ENCODE measurements at places on chromosomes 1 and 21. TPM values are rescaled to one million over a fixed set of nuclear protein-coding genes. Genes with fewer than 3 reads are reported as not detected.
A peak's percentile ranks its signal among the peaks of the same experiment; 100 is the strongest.

The OR2T3 gene
- not detected for total RNA-seq

The FMN2 gene
- total RNA-seq = not detected

The CLCNKB gene
- total RNA-seq = not detected

The GUCA2B gene
- not detected for total RNA-seq

The PCP4 gene
- total RNA-seq = not detected

The ZNF362 gene
- total RNA-seq = 18.8 TPM

The SGIP1 gene
- total RNA-seq = not detected

The SAMSN1 gene
- total RNA-seq = 121 TPM

The CTSS gene
- 106 TPM for total RNA-seq

The TBX15 gene
- total RNA-seq = not detected

The BSND gene
- not detected for total RNA-seq

GRCh38 chr1:152525080-152525641 is 10.9 kb downstream of the CRCT1 start:
- no peak for DNase-seq

- no peak for DNase-seq
Measured at GRCh38 chr1:48242141-48242736, 19.7 kb downstream of the SLC5A9 start.

DNA sequence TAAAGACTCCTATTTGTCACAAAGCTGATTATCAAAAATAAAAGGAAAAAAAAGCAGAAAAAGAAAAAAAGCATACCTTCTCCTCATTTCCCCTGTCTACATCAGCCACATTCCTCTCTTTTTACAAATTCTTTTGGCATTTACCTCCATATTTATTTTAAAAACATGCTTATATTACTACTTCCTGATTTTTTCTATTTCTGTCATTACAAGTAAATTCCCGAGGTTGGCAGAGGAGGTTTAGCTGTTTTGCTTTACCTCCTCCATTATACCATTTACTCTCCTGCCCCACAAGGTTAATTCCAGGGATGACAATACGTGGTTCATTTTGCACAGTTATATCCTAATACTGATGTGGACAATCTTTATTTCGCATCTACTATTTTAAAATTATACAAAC is 26.3 kb upstream of the CD34 start:
- DNase-seq = no peak

DNA sequence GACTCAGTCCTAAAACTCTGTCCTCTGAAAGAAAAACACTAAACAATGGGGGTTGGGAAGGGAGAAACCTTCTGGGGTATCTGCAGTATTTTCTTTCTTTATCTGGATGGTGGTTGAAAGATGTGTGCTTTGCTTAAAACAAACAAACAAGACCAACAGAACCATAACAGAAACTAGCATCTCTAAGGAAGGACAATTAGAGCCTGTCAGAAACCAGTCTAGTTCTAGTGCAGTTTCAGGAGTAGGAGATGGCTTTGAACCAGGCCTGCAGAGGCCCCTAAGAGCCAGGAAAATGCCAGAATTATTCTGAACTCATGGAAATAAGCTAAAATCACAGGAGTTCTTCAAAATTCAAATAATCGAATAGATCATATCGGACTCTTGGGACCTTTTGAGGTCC is 18.5 kb downstream of the ILDR2 start:
- no peak for DNase-seq

DNA sequence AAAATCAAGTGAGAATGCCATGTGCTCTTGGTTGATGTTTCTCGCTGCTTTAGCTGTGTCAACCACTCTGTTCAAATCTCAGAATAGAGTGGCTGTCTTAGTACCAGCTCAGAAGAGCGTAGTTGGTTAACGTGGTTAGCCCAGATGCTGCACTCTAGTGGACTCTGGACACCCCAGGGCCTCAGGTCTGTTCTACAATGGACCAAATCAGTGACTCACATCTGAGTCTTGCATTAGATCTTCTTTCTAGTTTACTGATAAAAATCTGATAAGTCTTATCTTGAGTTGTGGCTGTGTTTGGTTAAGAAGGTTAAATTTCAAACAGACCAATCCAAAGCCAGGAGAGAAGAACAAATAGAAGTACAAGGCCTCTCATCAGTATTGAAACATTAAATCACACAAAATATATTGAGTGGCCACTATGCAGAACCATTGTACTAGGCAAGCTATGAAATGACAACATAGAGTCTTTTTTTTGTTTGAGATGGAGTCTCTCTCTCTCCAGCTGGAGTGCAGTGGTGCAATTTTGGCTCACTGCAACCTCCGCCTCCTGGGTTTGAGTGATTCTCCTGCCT is 104.1 kb downstream of the NR5A2 start:
- DNase-seq = no peak

- DNase-seq = no peak
Measured at GRCh38 chr1:11485191-11485590, 6.2 kb downstream of the DISP3 start.

- no peak for DNase-seq
Measured at GRCh38 chr1:147292012-147292411, 49.5 kb downstream of the CHD1L start.

- DNase-seq = no peak
Measured at GRCh38 chr1:92759361-92759760, 25.5 kb downstream of the EVI5 start.

GRCh38 chr1:100799954-100800612 is 80.5 kb downstream of the VCAM1 start:
- DNase-seq = no peak

DNA sequence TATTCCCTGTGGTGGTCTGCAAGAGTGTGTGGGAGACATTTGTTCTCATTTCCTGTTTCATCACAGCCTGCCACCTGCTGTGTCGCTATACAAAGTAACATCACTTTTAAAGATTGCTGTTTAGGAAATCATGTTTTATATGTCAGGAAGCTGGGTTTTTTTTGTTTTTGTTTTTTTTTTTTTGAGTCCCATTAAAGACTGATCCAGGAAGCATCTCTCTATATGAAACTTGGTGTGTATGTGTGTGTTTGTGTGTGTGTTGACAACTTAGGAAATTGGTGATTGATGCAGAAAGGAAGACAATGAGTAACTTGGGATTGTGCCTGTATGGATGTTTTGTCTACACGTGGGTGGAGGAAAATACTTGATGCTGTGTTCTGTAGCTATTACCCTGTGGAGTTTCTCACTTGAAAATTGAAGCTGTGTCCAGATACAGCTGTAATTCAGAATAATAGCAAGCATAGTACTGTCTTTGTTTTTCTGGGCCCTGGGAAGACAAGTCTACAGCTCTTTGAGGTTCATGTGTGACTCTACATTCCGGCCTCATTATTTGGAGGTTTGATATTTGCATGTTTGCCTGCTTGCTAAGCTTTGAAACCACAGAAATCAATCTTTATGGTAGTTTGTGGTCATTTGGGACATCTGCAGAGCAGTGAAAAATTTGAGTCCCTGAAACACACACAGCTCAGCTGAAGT is 47.9 kb downstream of the LAMC1 start:
- DNase-seq = no peak

GRCh38 chr1:170494369-170494768 is 37.6 kb upstream of the GORAB start:
- no peak for DNase-seq

GRCh38 chr1:45123358-45123757 is 83.0 kb downstream of the ZSWIM5 start:
- no peak for DNase-seq

DNA sequence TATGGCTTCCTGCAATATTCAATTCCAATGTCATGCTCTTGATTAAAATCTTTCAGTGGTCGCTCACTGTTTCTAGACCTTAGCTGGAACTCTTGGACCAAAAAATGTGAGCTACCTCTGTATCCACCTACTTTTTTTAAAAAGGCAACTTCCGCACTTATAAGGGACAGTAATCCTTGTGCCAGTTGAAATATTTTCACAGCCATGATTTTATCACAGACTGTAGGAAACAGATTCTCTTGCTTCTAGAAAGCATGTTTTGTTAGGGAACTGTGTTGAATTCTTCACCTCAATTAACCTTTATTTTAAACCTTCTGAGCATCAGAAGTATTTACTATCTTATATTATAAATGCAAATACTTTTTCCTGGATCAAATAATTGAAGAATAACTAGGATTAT is 296.0 kb upstream of the ST6GALNAC5 start:
- DNase-seq = no peak

DNA sequence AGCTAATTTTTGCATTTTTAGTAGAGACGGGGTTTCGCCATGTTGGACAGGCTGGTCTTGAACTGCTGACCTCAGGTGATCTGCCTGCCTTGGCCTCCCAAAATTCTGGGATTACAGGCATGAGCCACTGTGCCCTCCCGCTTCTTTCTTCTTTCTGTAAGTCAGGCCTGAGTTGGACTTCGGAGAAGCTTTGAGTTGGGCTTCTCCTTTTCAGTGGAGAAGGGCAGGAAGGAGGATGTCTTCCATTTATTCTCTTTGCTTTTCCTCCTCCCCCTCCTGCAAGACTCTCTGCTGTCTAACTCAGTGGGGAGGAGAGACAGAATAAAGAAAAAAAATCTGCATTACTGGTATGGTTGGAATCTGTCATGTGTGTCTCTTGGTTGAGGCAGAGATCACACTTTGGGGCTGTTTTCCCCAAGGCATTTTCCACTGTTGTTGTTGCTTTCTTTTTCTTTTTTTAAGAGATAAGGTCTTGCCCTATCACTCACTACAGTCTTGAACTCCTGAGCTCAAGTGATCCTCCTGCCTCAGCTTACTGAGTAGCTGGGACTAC is 13.2 kb upstream of the DEGS1 start:
- DNase-seq = no peak

- DNase-seq = no peak
Measured at GRCh38 chr1:4018466-4019146, 118.5 kb upstream of the C1orf174 start.

GRCh38 chr1:27397749-27398148 is 5.3 kb downstream of the GPR3 start:
- no peak for DNase-seq

DNA sequence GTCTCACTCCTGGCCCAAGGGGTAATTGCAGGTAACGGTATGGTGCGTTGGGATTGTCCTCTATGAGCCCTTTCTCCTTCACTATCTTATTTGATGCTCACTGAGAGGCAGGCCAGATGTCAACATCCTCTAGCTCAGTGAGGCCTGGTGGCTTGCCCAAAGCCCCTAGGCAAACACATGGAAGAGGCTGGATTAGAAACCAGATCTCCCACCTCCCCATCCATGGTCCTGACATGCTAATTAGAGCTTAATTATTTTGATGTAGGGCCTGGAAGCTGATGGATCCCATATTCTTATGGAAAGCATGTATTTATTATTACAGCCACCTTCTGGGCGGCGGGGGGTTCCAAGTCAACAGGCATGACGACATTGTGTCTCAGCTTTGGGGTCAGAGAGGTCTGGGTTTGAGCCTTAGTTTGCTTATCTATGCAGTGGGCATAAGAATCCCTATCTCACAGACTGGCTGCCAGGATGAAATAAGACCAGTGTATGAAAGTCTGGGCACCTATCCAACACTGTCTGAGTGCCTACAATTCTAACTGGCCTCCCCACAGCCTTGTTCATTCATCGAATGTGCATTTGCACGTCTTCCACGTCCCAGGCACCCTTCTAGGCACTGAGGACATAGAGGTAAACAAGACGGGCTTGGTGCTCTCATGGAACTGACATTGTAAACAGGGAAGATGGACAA is 6.2 kb downstream of the SMPDL3B start:
- no peak for DNase-seq

DNA sequence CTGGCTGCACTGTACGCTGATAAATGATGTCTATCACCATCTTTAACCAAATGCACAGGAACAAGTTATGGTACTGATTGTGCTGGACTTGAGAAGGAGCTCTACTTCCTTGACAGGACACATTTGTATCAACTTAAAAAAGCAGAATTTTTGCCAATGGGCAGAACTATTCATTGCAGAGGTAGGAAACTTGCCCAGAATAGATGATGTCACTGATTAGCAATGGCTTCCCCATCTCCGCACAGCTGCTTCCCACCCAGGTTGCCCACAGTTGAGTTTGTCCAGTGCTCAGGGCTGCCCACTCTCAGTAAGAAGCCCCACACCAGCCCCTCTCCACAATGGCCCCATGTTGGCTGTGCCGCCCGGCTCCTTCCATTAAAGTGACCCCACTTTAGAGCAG is 33.4 kb downstream of the CAPN2 start:
- DNase-seq = no peak

- peak; percentile 80 for DNase-seq
Measured at GRCh38 chr1:112716133-112716720, 1.1 kb upstream of the PPM1J start.

GRCh38 chr1:113094506-113094905 is 21.5 kb downstream of the LRIG2 start:
- no peak for DNase-seq

GRCh38 chr21:39209334-39209688 is 26.1 kb upstream of the PSMG1 start:
- DNase-seq = no peak

DNA sequence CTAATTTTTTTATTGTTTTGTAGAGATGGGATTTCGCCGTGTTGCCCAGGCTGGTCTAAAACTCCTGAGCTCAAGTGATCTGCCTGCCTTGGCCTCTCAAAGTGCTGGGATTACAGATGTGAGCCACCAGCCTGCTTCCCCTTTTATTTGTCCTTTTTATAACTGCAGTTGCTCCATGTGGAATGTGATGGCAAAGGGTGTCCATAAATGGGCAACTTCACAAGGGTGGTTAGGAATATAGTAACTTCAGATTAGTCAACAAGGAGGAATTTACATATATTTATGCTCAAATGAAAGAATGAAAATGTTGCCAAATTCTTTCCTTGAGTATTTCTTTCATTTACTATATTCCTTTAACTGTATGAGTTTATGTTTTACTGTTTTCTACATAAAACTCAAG is 182.9 kb downstream of the BACH1 start:
- DNase-seq = no peak

DNA sequence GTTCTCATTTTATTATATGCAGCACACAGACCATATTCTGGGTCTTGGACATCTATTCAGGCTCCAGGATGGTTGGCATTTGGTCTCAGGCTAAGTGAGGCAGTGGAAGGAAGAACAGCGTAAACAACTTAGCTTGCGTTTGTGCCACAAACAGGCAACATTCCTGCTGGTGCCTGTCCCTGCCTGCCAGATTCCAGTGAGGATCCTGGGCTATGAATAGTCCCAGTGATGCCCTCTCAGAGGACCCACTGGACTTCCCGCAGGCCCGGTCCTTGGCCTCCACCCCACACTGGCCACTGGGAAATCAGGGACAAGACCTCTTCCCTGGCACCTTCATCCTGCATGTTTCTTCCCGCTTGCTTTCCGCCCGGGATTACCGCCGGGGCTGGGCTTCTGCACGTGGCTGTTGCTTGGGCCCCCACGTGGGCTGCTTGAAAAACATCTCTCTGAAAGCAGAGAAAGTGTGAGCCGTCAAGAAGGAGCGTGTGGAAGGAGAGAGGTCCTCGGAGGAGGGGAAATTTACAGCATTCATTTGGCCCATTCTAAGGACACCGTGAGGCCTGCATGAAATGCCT is 145.1 kb upstream of the WNT4 start:
- DNase-seq = no peak

GRCh38 chr1:15409388-15410222 is at the start of gene EFHD2:
EFHD2 (plus strand) TSS chr1:15409888; CDS start chr1:15409972, 84 bp downstream.
- peak; percentile 89 for DNase-seq

GRCh38 chr21:14056771-14057191 is 154.0 kb downstream of the LIPI start:
- no peak for DNase-seq

All from activated naive CD8-positive, alpha-beta T cell treated with anti-CD3 and anti-CD28 coated beads, Interleukin-2, amount 10 ng/mL, durations not matched to agents 7 days and 5 days (primary cell).